ENCODE measurements at places on chromosomes 7 and 10. TPM values are rescaled to one million over a fixed set of nuclear protein-coding genes. Genes with fewer than 3 reads are reported as not detected.

The WEE2 gene
- not detected for total RNA-seq

The PRSS37 gene
- not detected for total RNA-seq

The MYH16 gene
- 0.64 TPM for total RNA-seq

The CDHR3 gene
- 0.30 TPM for total RNA-seq

The PTPN20 gene
- not detected for total RNA-seq

The HILPDA gene
- total RNA-seq = 8.7 TPM

The ERVW-1 gene
- total RNA-seq = not detected

The TRIL gene
- total RNA-seq = 0.64 TPM

The PNLIPRP3 gene
- not detected for total RNA-seq

All from mammary microvascular endothelial cell (primary cell).